Kidney capillary endothelial cell (primary cell): ENCODE measurements at places on chromosomes 16 and 17.
A peak's percentile ranks its signal among the peaks of the same experiment; 100 is the strongest.

- DNase-seq: no peak
These were observed 36.8 kb downstream of the HS3ST3B1 start for GRCh38 chr17:14337596-14338079.

DNA sequence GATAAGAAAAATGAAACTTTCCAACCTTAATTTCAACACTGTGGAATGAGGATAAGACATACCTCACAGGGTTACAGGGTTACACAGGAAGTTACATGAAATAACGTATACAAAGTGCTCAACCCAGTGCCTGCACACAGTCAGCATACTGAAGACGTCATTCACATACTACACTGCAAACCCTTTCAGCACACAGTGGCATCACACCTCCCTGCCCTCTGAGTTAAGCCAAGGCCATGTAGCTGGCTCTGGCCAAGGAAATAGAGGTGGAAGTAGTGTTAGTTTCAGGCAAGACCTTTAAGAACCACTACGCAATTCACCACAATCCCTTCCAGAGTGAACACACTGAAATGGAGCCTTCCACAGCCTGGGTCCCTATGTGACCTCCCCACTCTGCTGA, 46.6 kb upstream of the GSG1L start:
- DNase-seq: no peak

DNA sequence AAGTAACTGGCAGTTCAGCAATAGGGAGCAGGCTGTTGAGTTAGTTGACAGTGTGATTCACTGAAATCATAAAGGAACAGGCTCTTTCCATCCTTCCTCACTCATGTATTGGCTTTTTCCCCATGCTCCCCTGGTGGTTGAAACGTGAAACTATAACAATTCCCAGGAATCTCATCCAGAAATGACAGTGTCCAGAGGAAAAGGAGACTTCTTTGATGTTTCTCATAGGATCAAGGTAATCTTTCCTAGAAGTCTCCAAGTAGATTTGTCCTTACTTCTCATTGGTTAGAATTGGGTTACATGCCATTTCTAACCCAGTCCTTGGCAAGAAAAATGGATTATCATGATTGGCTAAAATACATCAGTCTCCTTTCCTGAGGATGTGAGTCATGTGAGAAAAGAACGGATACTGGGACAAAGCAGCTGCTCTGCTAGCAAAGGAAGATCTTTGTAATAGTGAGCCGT, 14.4 kb downstream of the TTC19 start:
- peak; percentile 99 for DNase-seq

DNA sequence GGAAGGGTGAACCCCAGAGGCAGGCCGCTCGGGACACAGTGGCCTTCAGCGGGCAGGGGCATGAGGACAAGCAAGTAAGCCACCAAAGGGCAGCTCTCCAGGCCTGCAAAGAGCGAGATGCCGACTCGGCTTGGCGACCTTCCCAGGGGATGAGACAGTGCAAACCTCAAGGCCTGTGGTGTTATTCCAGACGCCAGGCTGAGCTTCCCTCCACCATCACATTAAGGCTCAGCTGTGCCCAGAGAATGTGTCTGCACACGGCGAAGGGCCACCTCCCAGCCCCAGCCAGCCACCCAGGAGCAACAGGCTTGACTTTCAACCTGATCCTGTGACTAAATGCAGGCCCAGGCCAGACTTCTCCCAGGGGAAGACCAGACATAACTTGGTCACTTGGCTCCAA, 251.4 kb downstream of the SOX9 start:
- DNase-seq: no peak

DNA sequence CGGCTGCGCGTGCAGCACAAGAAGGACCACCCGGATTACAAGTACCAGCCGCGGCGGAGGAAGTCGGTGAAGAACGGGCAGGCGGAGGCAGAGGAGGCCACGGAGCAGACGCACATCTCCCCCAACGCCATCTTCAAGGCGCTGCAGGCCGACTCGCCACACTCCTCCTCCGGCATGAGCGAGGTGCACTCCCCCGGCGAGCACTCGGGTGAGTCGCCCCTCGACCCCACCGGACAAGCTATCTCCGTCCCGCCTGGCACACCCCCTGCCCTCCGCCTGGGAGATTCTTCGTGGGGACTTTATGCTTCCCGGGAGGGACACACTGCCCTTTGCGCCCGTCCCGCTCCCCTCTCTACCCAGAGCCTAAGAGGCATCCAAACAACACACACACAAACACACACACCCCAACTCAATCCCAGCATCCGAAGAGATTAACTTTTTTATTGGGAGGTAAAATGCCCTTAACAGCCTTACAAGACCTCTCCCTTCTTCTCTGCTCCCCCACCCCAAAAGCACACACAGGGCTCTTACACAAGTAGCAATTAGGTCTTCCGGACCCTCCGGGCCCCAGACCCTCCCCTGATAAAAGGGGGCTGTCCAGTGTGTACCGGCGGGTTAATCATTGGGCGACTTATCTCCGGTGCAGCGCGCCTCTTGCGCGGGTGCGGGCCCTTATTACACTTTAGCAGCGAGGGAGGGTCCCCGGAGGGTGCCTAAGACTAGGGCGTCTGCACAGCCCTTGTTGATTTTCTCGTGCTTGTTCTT, 2.1 kb downstream of the SOX9 start:
- DNase-seq: no peak

DNA sequence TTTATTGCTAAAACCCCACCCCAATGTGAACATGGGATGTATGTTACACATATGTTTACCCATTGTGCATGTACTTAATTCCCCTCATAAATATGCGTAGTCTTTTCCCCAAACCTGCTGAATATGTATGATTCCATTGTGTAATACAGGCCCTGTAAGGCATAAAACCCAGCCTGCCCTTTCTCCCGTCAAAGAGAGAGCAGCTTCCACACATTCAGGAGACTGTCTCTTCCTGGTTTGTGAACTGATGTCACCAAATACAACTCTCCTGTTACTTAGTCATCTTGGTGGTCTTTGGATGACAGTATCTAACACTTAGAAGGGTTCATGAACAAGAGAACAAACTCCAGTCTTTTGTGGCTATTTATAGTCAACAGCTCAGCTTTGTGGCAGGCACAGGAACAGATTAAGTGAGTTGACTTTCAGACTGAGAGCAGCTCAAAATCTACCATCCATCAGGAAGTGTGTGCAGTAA, 24.7 kb upstream of the TMC7 start:
- DNase-seq: peak; percentile 32

DNA sequence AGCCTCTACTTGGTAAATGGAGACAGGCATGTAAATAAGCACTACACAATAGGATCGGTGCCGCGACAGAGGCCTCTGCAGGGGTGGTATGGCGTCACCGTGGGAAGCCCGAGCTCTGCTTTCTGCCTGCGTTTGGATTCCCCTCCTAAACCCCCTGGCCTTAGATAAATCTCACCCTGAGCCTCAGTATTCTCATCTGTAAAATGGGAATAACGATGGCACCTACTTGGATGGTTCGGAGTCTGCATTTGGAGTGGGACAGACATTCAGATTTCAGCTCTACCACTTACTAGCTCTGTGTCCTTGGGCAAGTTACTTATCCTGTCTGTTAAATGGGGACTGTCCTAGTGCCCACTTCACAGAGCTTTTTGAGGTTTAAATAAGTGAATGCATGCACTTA, 42.8 kb upstream of the TNRC6A start:
- no peak for DNase-seq

DNA sequence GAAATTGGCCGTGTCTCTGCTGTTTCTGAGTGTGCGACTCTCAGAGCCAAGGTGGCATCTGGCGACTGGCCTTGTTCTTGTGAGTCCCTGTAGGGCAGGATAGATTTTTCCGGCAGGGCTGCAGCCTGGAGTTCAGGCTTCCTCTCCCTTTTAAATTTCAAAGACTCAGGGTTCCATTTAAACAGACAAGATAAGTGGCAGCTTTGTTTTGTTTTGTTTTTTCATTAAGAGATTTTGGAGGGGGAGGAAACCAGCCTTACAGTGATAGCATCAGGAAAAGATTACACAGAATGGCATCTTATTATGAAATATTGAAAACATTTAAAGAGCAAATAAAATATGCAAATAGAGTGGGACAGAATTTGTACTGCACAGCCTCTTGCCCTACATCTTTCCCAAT, 151.3 kb downstream of the RPTOR start:
- DNase-seq: no peak

DNA sequence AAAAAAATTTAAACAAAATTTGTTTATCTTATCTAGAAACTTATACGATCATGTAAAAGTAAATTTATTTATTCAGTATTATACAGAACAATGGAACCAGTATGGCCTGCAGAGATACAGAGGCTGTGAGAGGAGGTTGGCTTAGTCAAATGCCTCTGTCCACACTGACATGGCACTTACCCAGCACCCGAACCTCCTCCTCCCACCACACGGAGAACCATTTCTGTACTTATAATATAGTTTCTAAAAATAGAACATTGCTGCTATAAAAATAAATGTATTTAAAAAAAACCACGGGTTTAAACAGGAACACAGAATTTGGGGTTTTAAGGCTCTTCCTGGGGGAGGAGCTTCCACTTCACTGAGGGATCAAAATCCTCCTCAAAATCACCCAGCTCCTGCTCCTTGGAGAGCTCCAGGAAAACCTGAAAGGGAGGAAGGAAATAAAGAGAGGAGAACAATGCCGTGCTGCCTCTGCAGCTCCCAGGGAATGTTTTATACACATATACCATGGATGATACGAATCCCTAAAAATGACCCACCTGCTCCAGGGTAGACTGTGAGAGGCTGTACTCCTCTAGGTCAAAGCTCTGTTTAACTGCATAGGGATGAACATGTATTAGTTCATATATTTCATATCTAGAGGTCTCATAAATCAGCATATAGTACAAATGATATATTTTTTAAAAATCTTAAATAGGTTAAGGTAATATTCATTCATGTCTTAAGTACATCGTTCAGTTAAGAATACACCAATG, 87.3 kb downstream of the ABCA8 start:
- no peak for DNase-seq

DNA sequence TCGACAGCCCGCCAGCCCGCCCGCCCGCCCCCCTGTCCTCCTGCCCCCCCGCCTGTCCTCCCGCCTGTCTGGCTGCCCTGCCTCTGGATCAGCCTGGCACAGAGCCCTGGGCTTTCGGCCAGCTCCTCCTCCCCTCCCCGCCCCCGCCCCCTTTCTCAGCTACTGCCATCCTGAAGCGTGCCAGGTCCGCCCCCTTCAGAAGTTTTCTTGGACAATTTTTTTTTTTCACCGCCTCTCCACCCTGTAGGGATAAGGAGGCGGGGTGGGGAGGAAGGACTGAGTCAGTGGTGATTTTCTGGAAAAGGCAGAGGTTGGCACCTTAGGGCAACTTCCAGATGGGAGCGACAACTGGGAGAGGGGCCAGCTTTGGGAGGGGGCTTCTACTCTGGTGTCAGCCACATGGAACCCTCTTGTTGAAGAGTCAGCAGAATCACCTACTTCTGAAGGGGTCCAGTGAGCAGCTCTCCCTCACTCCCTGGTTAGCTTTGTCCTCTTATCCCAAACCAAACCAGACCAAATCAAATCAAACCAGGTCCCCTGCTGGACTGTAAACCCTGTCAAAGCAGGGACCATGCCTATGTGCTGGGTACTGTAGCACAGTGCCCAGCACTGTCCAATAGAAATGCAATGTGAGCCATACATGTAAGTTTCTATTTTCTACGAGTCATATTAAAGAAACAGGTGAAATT, 19.7 kb downstream of the IGF2BP1 start:
- no peak for DNase-seq

DNA sequence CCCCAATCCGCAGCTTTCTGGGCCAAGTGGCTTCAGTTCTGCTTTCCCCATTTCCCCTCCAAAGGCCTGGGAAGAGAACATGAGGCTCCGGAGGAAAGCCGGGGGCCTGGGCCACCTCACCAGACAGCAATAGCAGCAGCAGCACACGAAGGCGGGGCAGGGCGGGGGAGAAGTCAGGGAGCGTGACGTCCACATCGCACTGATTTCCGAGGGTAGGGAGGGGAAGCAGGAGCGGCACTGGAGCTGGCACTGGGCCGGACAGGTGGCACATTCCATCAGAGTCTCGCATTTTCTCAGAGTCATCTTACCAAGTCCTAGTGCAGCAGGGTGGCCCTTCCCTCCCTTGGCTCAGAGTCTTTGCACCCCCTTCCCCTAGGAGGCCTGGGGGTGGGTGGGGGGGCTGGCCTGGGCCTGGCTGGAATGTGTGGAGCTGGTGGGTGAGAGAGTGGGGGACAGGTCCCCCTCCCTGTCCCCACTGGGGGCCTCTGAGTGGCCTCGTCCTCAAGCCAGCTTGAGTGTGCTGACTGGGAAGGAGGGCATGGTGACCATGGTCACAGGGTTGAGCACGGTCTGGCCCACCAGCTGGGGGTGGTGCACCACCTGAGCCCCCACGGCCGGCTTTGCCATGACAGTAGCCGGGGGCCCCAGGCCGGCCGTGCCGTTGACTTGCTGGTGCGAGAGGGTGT, 14.3 kb downstream of the MNT start:
- no peak for DNase-seq

GRCh38 chr17:62194401-62194800, 129.3 kb upstream of the MED13 start:
- DNase-seq: peak; percentile 16

DNA sequence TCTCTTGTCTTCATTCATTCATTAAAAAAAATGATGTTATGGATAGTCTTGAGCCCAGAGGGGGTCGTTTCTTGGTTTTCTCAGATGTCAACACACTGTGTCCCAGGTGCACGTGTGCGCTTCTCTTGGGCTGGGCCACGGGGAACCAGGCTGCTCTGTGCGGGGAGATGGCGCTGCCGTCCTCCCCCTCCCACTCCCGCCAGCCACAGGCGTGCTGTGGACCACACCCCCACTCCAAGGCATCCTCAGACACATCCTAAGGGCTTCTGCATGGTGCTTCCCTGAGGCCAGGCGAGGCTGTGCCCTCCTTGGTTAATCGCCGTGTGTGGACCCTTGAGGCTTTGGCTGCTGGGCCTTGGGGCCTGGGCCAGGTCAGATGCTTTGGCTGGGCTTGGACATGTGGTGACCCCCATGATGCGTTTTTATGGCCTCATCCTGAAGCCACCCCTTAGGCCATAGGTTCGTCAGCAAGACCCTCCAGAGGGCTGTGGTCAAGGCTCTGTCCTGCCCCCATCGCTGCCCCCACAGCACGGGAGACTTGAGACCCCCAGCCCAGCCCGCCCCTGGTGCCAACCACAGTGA, 245.7 kb upstream of the CIBAR2 start:
- DNase-seq: no peak

GRCh38 chr17:2571523-2572303, 21.7 kb upstream of the PAFAH1B1 start:
- DNase-seq: no peak

DNA sequence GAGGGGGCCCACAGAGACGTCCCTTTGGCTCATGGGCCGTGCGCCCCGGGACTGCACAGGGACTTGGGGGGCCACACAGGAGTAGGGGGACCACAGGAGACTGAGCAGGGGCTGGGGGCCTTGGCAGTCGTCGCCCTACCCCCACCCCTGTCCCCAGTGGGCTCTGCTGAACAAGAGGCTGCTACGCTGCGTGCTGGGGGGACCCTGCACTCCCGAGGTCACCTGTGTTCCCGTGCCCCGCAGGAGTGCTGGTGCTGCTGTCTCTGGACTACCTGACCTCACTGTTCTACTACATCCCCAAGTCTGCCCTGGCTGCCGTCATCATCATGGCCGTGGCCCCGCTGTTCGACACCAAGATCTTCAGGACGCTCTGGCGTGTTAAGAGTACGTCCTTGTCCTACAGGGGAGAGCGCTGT, 14.4 kb upstream of the RNF213 start:
- no peak for DNase-seq

GRCh38 chr16:10566613-10567012, 13.8 kb downstream of the EMP2 start:
- no peak for DNase-seq
